Cortex of kidney (tissue), 1 donor: ENCODE measurements at places on chromosomes 1 and 21.

DNA sequence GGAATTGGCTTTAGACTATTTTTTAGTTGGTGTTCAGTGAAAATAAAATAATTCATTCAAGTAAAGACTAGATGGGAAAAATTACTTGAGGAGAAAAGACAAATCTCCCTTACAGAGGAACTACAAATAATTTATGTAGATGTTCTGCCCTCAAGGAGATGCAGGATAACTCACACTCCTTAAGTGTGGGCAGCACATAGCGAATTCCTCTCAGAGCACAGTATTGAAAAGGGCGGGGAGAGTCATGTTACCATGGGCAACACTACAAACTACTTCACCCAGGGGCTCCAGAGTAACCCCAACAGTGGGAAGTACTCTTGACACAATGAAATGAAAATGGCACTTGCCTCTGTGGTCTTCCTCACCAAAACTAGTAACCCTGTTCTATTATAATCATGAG, 20.6 kb upstream of the LAMC2 start:
- no peak for DNase-seq

DNA sequence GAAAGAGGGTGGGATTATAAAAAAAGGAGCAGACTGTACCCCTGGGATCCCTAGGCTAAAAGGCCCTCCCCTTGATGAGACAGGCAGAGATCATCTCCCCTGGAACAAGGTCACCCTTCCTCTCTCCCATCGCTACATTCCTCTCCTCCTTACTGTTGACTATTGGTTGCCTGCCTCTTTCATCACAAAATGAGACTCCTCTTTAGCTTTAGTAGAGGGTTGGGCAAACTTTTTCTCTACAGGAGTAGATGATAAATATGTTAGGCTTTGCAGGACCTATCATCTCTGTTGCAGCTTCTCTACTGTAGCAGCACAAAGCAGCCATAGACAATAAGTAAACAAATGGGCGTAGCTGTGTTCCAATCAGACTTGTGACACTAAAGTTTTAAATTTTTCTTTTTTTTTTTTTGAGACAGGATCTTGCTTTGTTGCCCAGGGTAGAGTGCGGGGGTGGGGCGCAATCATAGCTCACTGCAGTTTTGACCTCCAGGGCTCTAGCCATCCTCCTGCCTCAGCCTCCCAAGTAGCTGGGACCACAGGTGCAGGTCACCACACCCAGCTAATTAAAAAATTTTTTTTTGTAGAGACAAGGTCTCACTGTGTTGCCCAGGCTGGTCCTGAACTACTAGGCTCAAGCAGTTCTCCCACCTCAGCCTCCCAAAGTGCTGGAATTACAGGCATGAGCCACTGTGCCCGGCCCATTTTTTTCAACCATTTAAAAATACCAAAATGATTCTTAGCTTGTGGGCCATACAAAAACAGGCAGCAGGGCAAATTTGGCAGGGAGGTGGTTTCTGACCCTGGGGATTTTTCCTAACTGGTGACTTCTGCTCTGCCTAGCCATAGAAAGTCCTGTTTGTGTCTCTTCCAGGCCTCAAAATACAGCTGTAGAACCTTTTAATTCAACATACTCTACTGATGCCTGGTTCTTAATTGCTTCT, 15.1 kb downstream of the MCL1 start:
- no peak for DNase-seq

DNA sequence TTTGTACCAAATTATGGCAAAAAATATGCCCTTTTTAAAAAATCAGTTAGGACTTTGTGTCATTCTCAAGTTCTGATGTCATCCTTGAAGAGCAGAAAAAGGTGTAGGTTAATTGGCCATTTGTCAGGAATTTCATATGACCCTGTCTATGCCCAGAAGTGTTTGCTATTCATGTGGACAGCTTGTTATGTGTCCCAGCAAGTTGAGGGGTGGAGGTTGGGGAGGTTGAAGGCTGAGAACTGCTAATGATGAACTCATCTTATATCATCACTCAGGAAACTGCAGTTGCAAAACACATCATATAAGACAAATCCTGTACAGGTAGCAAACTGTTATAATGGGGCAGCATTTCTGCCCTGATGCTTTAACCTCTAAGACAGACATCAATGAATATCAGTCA, 106.5 kb downstream of the PHTF1 start:
- DNase-seq: no peak

GRCh38 chr1:197066277-197066676, 783 bp downstream of the F13B start:
- no peak for DNase-seq

- no peak for DNase-seq
Observed at GRCh38 chr1:18110598-18110939, 3.0 kb downstream of the IGSF21 start.

GRCh38 chr1:185733818-185734735, at the start of gene HMCN1:
Gene HMCN1 (plus strand): TSS chr1:185734391. CDS start chr1:185734780, 389 bp downstream.
- no peak for DNase-seq

GRCh38 chr1:41468122-41468762, 16.2 kb downstream of the EDN2 start:
- DNase-seq: no peak

- no peak for DNase-seq
Observed at GRCh38 chr1:56578963-56579875, at the start of gene PLPP3. Gene PLPP3 (minus strand): TSS chr1:56579563. CDS start chr1:56579016, 547 bp downstream.

GRCh38 chr1:52976183-52977035, 49.3 kb downstream of the SCP2 start:
- DNase-seq: no peak

DNA sequence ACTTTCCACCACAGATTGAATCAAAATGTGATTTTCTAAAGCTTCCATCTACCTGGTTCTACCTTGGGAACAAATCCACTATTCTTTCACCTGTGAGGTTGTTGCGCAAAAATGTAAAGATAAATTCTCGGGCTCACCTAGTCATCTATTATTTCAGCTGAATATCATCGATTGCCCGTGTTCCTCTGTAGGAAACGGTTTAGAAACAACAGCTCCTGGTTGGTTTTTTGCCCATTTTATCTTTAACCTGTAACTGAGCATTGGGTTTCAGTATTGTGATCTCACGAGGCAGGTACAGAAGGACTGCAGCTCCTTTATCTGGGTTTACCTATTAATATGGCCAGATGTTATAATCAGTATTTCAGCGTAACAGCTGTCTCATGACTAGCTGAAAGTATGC, 52.9 kb upstream of the LRRC8C start:
- no peak for DNase-seq

DNA sequence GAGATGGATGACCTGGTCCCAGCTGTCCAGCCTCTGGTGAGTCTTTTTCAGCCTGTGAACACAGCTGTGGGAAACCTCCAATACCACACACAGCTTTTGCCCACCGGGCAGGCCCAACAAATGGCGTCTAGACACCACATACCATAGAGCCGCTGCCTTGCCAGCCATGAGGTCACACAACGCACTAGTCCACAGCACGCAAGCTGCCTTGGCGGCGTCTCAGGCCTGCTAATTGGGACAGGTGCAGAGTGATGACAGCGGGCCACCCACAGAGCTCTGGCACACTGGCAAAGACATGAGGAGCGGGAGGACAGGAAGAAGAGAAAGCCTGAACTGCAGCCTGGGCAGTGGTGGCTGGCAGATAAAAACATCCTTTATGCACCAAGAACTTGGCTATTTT, 125.5 kb downstream of the ADAMTS1 start:
- DNase-seq: no peak
